ENCODE measurements at places on chromosomes 12 and 14. TPM values are rescaled to one million over a fixed set of nuclear protein-coding genes. Genes with fewer than 3 reads are reported as not detected.
A peak's percentile ranks its signal among the peaks of the same experiment; 100 is the strongest.

Gene MYO1H
- not detected for total RNA-seq

Gene KRT74
- not detected for total RNA-seq

GRCh38 chr14:22084393-22085281, 411.0 kb upstream of the OR4E1 start:
- H3K4me1 ChIP-seq, result peaks cover 17% of the 10 kb centered on the region
- no peaks in the 10 kb centered on the region for H3K27me3 ChIP-seq
- peak; percentile 77 for DNase-seq

GRCh38 chr14:54777395-54777794, 125.2 kb downstream of the GCH1 start:
- H3K4me3 ChIP-seq, result peak overlapping the region; percentile 71
- H3K27me3 ChIP-seq, result peaks cover 5% of the 10 kb centered on the region
- peaks cover 37% of the 10 kb centered on the region for H3K4me1 ChIP-seq
- H3K27ac ChIP-seq, result peak overlapping the region; percentile 49

DNA sequence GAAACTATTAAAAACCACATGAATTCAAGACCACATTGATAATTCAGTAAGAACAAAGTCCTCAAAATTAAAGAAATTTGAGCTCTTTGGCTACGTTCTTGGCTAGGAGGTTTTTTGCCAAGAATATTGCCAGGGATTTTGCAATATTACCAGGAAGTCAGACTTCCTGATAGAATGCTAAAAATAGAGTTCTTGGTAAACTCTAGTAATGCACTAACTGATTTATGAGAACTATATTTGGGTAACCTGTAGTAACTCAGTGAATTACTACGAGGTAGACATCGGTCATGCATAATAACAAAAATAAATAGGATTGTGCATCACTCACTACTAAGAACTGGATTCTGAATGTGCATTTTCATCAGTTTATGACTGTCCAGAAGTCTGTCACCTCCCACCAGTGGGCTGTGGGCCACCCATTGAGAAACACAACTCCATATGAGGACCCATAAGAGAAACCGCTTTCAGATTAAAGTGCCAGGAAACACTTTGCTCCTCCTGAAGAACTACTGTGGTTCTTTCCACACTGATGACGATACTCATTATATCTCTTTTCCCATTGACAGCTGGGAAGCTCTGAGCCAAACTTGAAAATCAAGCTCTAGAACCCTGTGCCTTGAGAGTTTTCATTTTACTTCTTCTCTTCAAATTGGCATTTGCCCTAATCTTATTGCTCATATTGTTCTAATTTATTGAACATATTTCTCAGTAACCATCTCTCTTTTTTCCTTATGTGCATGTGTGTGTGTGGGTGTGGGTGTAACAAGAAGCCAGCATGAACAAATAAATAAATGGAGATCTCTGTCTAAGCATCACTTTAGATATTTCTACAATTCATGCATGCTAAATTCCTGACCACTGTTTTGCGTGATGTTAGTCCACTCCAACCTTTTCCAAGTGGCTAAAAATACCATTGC, 116.6 kb downstream of the BCL11B start:
- H3K27ac ChIP-seq, result no peak overlapping the region
- no peaks in the 10 kb centered on the region for H3K36me3 ChIP-seq
- no peak overlapping the region for H3K4me3 ChIP-seq
- DNase-seq, result no peak
- H3K4me1 ChIP-seq, result peaks cover 6% of the 10 kb centered on the region
- peaks cover 12% of the 10 kb centered on the region for H3K27me3 ChIP-seq

GRCh38 chr14:76015191-76015590, 29.6 kb downstream of the IFT43 start:
- H3K4me3 ChIP-seq, result no peak overlapping the region
- H3K27ac ChIP-seq, result no peak overlapping the region
- no peaks in the 10 kb centered on the region for H3K4me1 ChIP-seq
- H3K36me3 ChIP-seq, result peaks cover 8% of the 10 kb centered on the region
- no peak for DNase-seq
- no peaks in the 10 kb centered on the region for H3K27me3 ChIP-seq

- no peaks in the 10 kb centered on the region for H3K4me1 ChIP-seq
- H3K27me3 ChIP-seq, result no peaks in the 10 kb centered on the region
- no peak overlapping the region for H3K4me3 ChIP-seq
- DNase-seq, result no peak
Measured at GRCh38 chr14:27863166-27863565, 903.4 kb upstream of the FOXG1 start.
